Hematopoietic multipotent progenitor cell treated with erythropoietin and hydrocortisone succinate and interleukin-3 and kit ligand, for 8 days (in vitro differentiated cells): ENCODE measurements at places on chromosomes 7 and 10.

GRCh38 chr7:44206008-44206407 is 5.2 kb downstream of the YKT6 start:
- DNase-seq, result no peak

DNA sequence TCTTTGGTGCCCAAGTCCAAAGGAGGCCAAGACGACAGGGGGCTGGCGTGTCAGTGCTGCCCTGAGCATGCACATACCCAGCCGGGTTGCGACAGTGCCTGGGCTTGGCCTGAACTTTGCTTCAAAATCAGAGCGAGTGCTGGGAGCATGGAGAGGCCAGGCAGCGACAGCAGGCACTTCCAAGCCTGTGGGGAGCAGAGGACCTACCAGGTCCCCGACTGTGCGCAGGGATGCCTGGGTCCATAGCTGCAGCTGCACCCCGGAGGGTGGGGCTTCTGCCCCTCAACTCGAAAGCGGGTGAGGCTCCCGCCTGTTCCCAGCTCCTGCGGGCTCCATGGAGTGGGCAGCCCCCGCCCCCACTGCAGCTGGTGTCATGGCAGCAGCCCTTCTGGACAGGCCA is 79.1 kb downstream of the HDAC9 start:
- no peak for DNase-seq

DNA sequence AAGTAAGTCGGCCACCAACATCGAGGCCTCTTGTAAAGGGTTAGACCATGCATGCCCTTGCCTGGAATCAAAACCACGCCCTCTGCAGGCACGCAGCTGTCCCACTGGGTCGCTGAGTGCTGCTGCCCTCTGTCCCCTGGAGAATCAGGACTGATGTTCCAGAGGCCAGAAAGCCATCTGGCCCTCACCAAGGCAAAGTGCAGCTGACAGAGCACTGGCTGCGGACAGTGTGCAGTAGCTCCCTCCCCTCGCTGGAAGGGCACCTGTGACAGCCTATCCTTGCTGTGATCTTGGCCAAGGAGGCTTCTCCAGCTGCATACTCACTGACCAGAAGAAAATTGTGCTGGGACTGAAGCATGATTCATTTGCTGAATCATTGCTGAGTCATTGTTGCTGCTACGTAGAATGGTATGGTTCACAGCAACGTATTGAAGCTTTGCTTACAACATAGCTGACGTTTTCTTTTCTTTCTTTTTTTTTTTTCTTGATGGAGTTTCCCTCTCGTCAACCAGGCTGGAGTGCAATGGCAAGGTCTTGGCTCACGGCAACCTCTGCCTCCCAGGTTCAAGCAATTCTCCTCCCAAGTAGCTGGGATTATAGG is 30.4 kb downstream of the DDC start:
- DNase-seq, result peak; percentile 88

GRCh38 chr10:100184840-100185239 is 989 bp downstream of the ERLIN1 start:
- DNase-seq, result peak; percentile 70

- DNase-seq, result no peak
Observed at GRCh38 chr10:103556383-103557007, 63.0 kb downstream of the NEURL1 start.

DNA sequence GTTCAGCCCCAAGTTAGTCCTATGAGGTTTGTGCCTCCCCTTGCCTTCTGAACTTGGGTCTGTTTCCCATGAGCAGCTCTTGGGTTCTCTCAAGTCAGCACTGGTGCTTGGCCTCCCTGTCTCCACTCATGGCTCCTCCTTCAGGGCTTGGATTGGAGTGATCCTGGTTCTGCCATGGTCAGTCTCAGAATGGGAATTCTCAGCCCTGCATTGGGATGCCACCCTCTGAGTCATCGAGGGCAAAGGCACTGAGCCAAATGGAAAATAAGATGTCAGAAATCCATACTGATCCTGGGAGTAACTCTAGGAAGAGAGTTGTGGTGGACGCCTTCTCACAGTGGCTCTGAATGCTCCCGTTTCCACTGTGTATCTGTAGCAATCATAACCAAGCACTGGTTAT is 233.4 kb upstream of the HABP2 start:
- no peak for DNase-seq

GRCh38 chr10:15084502-15084922 is 4.1 kb downstream of the ACBD7 start:
- DNase-seq, result no peak

DNA sequence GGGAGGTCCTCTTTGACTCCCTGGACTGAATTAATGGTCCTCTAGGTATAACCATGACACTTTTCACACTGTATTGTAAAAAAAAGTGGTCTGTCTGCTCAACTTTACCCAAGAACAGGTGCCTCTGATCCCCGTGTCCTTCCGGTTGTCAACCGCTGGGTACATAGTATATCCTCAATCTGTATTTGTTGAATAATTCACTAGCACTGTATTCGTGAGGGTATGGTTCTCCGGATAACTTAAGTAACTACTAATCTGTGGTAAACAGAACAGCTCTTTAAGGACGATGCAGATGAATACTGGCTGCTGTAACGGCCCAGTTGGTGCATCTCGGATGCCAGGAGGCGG is 472 bp upstream of the ADAM22 start:
- no peak for DNase-seq

- peak; percentile 75 for DNase-seq
Observed at GRCh38 chr7:27160546-27161213, 4.2 kb upstream of the HOXA7 start.

DNA sequence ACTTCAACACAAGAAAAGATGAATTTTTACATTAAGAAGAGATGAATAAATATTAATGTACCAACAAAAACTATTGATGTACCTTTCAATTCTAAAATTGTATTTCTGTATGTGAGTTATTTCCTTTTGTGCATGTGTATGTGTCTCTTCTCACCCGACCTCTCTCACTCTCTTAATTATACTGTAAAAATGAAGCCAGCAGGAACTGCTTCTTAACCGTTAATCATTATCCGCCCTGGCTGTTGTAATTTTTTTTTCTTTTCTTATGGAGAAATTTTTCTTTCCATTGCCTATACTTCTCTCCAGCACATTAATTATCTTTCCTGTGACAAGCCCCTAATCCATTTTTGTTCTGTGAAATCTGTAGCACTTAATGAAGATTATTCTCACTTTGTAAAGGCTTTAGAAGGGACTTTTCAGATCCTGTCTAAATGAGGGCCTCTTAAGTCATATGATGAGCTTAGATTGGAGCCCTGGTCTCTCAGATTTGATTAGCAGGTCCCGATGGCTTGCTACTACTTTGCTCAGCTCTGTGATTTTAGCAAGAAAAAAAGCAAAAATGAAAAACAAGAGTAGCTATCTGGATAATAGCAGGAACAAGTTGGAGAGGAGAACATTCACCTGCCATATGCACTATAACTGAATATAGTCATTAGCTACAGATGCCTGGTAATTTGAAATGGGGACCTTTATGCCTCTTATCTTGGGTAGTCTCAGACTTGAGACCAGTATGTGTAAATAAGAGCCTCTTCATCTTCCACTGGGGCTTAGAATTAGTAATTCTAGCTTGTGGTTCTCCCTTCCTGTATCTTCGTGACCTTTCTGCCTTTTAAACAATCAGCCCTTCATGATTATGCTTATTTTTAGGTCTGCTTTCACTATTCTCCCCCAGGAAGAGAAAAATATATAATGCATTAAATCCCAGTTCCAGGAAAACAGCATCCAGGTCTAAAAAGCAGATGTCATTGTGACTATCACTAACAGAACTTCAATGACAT is 80.0 kb upstream of the COL1A2 start:
- no peak for DNase-seq
